ENCODE measurements at places on chromosomes 7 and 10.

DNA sequence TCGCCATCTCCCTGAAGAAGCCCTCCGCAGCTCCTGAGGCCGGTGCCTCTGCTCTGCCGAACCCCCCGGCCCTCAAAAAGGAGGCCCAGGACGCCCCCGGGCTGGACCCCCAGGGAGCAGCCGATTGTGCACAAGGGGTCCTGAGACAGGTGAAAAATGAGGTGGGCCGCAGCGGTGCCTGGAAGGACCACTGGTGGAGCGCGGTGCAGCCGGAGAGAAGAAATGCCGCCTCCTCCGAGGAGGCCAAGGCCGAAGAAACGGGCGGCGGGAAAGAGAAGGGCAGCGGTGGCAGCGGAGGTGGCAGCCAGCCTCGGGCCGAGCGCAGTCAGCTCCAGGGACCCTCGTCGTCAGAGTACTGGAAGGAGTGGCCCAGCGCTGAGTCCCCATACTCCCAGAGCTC is 85.1 kb upstream of the SH2B2 start:
- DNase-seq = no peak

GRCh38 chr7:106126170-106126938 is 14.2 kb upstream of the SYPL1 start:
- peak; percentile 45 for DNase-seq

DNA sequence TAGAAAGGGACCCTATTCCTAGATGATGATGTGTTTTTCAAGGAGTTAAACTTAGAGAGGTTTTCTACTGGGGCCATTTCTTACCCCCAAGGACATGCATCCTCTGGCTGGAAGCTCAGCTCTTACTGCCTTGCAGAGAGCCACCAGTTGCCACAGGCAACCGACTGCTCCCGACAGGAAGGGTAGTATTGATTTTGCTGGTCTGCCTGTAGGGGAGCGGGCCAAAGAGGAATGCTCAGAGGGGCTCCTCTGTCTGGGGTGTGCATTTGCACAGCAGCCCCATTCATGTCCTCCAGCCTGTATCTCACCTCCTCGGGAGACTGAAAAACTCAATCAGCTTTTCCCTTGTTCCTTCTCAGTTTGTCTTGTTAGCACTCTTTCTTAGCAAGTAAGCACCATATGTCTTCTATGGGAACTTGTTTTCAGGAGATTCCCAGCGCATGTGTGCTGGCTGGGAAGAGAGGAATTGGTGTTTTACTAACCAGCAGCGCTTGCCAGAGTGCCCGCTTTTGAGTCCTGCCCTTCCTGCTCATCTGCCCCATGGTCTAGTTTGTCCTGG is 739.0 kb upstream of the GALNT17 start:
- no peak for DNase-seq

DNA sequence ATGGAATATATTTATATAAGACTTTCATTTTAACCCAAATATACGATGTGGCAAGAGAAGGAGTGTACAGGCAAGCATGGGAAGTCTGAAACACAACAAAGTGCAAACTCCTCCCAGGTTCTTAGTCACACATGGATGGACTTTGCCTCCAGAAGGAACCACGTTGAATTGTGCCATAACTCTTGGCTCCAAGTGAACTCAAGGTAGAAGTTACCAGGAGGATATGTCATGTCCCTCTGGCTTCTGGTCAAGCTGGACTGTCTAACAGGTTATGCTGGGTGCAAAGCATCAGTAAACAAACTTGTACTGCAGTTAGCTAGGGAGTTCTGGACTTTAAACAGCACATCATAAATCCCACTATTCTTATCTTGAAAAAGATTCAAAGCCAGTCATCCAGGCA is 328.3 kb upstream of the TEX47 start:
- no peak for DNase-seq

DNA sequence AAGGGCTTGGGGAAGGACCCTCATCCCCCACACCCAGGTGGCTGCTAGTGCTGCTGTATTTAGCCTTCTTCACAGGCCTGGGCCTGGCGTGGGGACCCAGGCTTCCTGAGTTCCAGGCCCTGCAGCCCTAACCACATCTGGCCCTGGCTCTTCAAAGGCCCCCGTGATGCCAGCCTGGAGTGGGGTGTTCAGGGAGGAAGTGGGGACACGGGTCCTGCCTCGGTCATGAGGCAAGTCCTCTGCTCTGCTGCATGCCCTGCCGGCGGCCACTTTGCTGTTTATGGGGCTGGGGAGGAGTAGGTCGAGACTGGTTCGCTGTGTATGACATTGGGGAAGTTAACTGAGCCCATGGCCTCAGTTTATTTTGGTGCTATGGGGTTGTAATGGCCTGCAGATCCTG is 8.5 kb upstream of the AQP1 start:
- DNase-seq = no peak

- DNase-seq = peak; percentile 91
Measured at GRCh38 chr10:89516149-89516832, 19.1 kb downstream of the SLC16A12 start.

GRCh38 chr7:30062587-30062986 is 34.4 kb downstream of the PLEKHA8 start:
- peak; percentile 47 for DNase-seq

GRCh38 chr7:4957847-4958476 is 1.0 kb downstream of the MMD2 start:
- DNase-seq = no peak

DNA sequence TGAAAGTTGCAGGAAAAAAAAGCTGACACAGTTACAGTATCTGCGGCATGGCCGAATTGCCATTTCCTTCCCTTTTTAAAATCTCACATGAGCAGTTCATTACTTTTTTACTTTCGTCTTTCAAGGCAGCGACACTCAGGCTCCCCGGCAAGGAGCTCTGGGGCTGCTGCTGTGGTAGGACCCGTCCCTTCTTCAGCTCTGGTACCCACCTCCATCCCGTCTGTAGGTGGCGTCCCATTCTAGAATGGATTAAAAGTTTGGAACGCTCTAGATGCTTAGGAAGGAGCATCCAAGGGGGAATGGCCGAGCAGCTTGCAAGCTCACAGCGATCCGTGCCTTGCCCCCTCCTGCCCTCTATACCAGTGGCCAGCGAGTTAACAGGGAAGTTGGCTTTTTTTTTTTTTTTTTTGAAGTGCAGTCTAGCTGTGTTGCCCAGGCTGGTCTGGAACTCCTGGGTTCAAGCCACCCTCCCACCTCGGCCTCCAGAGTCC is 22.8 kb upstream of the TTYH3 start:
- DNase-seq = no peak

GRCh38 chr7:26853788-26854393 is 10.5 kb downstream of the SKAP2 start:
- peak; percentile 69 for DNase-seq

- peak; percentile 13 for DNase-seq
Measured at GRCh38 chr7:111855842-111856227, 293.5 kb upstream of the IMMP2L start.

DNA sequence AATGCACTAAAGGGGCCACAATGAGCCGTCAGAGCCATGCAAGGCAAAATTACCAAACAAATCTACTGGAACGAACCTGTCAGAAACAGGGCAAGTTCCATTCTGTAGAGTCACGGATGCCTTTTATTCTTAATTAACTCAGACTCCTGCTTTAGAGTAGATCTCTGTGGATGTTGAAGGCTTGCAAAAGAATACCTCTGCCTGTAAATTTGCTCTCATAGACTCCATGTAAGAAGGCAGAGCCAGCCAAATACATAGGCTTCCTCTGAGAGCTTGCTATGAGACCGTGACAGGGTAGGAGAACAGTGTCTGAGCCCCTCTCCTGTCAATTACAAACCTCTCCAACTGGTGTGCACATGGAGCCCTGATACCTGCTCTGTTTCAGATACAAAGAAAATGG is 787.9 kb upstream of the POM121L12 start:
- no peak for DNase-seq

GRCh38 chr10:75350791-75351190 is 50.8 kb downstream of the ZNF503 start:
- peak; percentile 60 for DNase-seq

DNA sequence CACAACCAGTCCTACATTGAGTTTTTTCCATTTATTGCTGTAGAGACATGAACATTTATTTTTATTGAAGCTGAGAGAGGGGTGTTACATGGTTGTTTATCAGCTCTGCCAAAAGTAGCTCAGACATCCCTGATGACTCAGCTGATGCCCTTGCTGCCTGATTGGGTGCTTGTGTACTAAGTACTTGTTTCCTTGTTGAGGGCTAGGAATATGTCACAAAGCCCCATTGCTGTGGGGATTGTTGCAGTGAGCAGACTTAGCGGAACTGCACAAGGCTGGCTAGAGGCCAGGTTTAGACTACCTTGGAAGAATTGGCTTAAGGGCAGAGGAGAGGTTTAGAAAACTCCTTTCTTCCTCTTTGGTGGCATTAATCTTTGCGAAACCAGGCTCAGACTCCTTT is 110.6 kb downstream of the AUTS2 start:
- DNase-seq = peak; percentile 60

DNA sequence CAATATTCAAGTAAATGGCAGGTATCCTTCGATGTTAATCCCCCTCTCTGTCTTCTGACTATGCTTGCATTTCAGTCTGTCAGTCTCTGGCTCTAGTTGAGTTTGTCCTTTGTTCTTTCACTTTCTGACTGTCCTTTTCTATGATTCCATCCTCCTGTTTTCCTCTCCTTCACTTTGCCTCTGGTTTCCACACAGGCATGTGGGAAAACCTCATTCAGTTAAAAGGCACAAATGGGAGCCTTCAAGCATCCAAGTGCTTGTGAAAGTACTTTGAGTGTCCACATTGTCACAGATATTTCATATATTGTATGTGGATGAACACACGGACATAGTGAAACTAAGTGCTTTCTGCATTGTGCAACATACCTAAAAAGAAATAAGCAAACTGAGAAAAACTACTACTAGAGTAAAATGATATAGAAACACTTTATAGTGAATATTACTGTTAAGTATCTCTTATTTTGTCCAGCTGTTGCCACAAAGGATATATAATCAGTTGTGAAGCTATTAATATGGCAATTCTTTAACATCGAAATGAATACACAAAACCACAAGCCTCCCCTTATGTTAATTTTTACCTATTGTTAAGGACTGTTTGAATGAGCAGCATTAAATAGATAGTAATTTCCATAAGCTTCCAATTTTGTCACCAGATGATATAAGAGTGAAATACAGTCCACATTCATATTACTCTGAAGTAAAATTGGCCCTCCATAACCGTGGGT is 71.7 kb downstream of the NRBF2 start:
- DNase-seq = no peak

DNA sequence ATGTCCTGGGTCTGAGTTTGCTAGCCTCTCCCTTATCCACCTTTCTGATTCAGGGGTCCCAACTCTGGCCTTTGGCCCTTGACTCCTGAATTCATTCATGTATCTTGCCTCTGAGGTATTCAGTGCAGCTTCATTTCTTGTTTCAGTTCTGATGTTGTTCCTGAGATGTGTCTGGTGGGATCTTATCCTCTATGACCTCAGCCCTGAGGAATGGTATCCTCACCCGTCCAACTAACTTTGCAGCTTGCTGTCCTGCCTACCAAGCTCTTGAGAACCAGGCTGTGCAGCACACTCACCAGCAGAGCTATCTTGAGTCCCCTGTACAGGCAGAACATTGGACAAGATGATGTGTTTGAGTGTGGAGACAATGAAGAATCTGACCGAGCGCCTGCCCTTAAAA is 13.8 kb downstream of the SUFU start:
- DNase-seq = peak; percentile 70

GRCh38 chr10:114281006-114281405 is 42.0 kb downstream of the VWA2 start:
- DNase-seq = no peak

DNA sequence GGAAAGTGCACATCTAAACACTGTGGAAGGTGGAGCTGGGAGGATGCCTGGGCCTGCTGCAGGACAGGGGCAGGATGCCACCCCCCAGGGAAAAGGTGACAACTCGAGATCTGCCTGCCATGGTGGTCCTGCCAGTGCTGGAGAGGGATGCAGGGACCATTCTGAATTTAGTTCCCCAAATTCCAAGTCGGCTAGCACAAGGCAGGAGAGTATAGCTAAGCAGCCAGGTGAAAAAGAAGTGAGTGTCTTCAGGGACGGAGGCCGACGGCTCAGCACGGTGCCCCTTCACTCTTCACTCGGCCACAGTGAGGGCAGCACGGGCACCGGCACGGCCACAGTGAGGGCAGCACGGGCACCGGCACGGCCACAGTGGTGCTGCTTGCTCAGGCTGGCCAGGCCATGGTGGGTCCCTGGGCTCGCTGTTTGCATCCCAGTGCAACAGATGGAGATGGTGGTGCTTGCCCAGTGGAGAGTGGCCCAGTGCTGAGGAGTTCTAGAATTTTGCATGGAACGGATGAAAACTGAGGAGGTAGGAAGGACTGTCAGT is 161.3 kb upstream of the SHH start:
- DNase-seq = no peak

DNA sequence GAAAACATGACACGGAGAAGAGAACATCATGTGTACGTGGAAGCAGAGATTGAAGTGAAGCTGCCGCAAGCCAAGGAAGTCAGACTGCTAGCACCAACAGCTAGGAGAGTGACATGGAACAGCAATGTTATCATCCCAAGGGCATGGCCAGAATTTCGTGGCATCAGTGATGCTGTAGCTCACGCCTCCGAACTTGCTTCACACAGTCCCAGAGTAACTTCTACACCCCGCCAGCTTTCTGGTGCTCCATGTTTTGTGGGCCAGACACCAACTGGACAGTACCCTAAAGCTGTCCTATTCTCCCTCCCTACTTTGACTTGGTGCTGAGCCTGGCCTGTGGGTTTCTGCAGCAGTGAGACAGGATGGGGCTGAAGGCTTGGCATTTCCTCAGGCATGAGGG is 33.0 kb upstream of the EMX2 start:
- DNase-seq = no peak

- no peak for DNase-seq
Measured at GRCh38 chr7:2651336-2651735, 19.6 kb downstream of the TTYH3 start.

GRCh38 chr7:106312099-106312871 is 27.5 kb upstream of the NAMPT start:
- no peak for DNase-seq

- DNase-seq = peak; percentile 29
Measured at GRCh38 chr10:62744136-62744535, 60.4 kb upstream of the ADO start.

DNA sequence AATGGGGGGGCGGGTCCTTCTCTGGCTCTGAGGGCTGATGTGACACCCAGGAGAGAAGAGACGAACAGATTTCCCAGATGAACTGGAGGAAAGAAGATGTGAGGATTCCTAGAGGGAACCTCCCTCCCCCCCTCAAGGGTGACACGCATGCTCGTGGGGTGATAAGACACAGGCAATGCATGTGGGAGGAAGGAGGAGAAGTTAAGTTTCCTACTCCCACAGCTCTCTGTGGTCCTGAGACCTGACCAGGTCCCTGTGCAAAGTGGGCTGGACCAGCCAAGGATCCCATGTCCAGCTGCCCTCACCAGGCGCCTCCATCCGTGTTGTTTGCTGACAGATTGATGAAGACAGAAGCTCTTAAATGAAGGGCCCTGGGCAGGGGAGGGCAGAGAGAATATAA is 112.6 kb downstream of the SH3PXD2A start:
- no peak for DNase-seq

GRCh38 chr7:129370812-129371211 is 63.4 kb upstream of the STRIP2 start:
- DNase-seq = no peak

- no peak for DNase-seq
Measured at GRCh38 chr10:71921324-71922027, 42.7 kb upstream of the CHST3 start.
